ENCODE measurements at places on chromosomes 5 and 9.

DNA sequence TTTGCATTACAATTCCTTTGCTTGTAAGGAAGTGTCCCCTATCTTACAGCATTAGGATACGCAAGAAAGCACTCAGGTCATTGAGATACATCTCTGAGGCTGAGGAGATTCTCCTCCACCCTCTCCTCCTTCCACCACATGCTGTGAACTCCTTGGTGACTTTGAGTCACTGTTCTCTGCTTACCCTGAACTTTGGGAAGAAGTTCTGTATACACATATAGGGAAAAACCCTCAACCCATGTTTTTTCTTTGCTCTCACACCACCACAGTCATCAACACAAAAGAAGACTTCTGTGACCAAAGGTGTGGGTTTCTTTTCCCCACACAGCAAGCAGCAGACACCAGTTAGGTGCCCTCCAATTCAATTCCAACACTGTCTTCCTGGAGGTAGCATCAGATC is 38.1 kb downstream of the CNOT6 start:
- H3K27ac ChIP-seq: peak overlapping the region; percentile 69
- no peak for DNase-seq
- no peak overlapping the region for H3K4me3 ChIP-seq

DNA sequence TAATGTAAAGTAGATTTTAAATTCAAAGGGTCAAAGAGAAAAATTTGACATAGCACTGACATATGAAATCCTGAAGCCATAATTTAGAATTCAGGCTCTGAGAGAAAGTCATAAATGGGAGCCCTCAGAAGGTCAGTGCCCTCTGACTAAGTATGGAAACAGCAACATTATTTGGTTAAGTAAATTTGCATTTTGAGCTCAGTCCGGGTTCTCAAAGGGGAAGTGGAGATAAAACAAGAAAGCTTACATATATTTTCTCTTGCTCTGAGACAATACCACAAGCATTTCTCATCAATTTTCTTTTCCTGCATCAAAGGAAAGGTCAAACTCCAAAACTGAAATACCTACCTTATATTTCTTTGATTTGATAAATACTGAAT is 348.0 kb downstream of the SEMA5A start:
- no peak overlapping the region for H3K27ac ChIP-seq
- no peaks in the 10 kb centered on the region for H3K27me3 ChIP-seq
- no peaks in the 10 kb centered on the region for H3K36me3 ChIP-seq
- no peak for DNase-seq
- H3K4me3 ChIP-seq: no peak overlapping the region
- H3K4me1 ChIP-seq: no peaks in the 10 kb centered on the region

DNA sequence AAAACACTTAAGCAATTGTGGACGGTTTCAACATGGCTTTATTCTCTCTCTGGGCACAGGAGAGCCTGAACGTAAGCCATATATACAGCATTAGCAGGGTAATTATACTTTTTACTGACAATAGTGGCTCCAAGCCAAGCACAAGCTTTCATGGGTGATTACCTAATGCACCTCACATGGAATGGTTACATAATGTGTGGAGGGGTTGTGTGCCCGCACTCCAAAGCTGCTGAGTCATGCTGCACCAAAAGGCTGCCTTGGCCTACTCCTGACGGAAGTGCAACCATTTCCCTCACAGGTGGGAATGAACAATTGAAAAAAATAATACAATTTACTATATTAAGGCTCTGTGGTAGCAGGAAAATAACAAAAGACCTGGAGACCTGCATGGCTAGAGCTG is 86.5 kb upstream of the ATP10B start:
- H3K27ac ChIP-seq: no peak overlapping the region
- no peak overlapping the region for H3K4me3 ChIP-seq
- no peak for DNase-seq
- H3K27me3 ChIP-seq: no peaks in the 10 kb centered on the region
- H3K4me1 ChIP-seq: no peaks in the 10 kb centered on the region

DNA sequence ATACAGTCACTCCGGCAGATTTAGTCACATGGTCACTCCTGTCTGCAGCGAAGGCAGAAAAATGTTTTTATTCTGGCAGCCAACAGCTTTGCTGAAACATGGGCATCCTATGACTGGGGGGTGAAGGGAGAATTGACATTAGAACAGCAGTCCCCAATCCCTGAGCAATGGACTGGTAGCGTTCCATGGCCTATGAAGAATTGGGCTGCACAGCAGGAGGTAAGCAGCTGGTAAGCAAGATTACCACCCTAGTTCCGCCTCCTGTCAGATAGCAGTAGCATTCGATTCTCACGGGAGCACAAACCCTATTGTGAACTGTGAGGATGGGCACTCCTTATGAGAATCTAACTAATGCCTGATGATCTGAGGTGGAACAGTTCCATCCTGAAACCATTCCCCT is 93.1 kb upstream of the FTMT start:
- H3K27ac ChIP-seq: no peak overlapping the region
- no peaks in the 10 kb centered on the region for H3K36me3 ChIP-seq
- DNase-seq: no peak
- no peaks in the 10 kb centered on the region for H3K4me1 ChIP-seq
